ENCODE measurements at places on chromosomes 5 and 9.

GRCh38 chr9:99130069-99130468 is 25.2 kb downstream of the TGFBR1 start:
- DNase-seq = no peak

DNA sequence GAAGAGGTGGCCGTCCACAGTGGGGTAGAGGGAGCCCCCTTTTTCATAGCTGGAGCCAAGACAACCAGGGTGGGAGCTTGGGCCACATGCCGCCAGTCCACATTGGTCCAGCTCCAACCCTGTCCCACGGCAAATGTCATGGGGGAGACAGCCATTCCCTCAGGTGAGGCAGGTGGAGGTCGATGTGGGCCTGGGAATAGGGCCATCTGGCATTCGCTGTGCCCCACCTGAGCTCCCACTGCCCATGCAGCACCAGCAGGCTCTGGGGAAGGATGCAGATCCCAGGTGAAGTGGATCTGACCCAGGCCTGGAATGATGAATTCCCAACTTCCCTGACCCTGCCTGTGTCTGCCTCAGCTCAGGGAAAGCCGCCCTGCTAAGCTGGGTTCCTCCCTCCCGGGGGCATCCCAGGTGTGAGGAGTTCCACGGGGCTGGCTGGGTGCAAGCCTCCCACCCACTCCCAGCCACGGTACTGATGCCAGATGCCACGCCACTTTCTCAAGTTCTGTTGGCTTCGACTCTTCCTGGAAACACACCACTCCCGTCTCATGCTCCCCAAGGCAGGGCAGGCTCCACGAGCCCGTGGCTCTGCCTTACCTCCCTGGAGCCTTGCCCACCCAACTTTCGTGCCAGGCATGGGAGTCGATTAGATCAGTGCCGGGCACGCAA is 25.2 kb upstream of the FCN2 start:
- DNase-seq = no peak

DNA sequence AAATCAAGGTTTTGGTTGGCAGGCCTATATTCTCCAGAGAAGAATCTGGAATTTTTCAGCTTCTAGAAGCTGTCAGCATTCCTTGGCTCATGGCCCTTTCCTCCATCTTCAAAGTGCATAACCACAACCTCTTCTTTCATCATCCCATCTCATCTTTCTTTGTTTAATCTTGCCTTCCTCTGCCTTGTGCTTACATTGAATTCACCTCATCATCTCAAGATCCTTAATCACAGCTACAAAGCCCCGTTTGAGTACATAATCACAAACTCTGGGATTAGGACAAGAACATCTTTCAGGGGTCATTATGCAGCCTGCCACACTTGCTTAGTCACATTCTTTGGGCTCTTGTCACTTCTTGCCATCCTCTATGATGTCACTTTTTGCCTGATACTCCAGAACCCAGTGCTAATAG is 130.3 kb downstream of the FOXD1 start:
- DNase-seq = no peak

GRCh38 chr5:167929841-167930240 is 361.6 kb upstream of the WWC1 start:
- no peak for DNase-seq

DNA sequence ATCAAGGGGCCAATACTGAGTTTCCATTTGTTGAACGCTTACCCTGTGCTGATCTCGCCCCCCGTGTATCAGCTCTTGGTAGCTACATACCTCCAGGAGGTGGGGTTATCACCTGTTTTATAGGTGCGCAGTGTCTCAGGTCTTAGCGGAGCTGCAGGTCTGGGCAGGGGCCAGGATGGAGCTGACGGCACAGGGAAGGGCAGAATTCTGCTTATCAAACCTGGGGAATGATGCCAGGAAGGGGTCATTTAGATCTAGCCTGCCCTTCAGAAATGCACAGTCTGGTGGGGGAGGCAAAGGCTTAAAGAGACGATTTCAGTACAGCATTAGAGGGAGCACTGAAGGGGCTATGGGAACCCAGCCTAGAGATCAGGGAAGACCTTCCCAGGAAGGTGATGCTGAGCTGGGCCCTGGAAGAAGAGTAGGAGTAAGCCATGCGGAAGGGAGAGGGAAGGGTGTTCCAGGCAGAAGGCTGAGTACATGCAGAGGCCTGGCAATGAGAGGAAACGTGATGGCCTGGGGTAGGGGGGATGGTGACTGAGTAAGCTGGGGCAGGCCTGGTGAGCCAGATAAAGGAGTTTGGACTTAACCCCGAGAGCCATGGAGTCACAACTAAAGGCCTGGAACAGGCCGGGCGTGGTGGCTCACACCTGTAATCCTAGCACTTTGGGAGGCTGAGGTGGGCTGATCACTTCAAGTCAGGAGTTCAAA is 31.5 kb downstream of the OLFML2A start:
- DNase-seq = no peak

- no peak for DNase-seq
These were observed 87.2 kb downstream of the KCNIP1 start for GRCh38 chr5:170591054-170591453.

DNA sequence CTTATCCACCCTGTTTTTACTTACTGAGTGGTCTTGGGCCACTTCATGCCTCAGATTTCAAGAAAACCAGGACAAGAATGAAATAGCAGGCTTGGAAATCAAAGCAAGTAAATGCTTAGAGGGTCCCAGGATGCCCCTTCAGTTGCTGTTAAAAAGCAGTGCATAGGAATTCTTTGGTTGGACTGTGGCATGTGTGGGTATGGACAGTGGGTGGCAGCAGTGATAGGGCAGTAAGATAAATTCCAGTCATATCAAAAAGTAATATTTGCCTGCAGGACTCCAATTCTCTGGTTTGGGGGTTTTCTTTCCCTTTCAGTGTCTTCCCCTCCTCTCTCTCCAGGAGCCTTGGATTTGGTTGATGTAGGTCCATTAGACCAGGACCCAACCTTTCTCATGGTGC is 306.7 kb upstream of the CLINT1 start:
- no peak for DNase-seq

DNA sequence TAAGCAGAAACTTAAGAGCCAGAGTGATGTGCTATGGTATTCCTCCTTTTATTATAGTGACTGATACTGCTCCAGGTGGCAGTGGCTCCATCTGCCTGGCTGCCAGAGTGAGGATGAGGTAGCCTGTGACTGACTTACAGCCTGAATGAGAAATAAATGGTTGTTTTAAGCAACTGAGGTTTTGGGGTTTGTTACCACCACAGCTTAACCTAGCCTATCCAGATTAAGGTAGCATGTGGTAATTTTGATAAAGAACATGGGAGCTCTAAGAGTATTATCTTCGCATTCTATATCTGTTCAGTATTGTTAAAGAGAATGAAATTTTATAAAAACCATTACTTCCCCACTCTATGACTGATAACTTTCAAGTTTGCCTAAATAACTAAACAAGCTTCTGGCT is 39.0 kb downstream of the GOLPH3 start:
- no peak for DNase-seq

DNA sequence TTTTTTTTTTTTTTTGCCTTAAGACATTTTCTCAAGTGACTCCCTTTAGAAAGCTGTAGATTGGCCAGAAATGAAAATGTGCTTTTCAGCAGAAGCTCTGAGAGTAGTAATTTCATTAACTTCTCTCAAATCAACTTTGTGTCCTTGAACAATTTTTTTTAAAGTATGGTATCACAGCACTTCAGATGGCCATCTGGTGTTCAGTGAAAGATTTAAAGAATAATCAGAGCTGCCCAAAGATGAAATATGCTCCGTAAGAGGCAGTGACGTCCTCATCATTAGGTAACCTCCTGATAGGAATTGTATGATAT is 43.0 kb upstream of the PCAT7 start:
- no peak for DNase-seq

DNA sequence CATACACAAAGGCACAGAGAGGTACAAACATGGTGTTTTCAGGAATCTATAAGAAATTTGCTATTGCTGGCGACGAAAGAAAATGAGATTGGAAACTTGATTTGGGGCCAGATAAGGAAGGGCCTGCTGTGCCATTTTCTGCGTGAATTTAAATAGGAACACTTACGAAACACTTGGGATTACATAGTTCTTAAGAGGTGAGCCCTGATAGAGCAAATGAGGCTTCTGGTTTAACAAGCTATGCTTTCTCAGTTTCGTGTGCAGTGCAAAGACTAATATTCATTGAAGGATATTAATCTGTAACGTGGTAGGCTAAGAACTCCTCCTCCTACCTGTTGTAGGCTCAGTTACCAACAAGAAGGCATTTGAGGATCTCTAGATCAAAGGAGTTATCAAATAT is 93.1 kb downstream of the CDK5RAP2 start:
- no peak for DNase-seq

- DNase-seq = no peak
These were observed 502.8 kb downstream of the LRRC70 start for GRCh38 chr5:63081402-63081801.

GRCh38 chr9:91361291-91362050 is at the start of gene AUH:
Gene AUH, minus strand, starts transcription at chr9:91361918. Its CDS starts 29 bp downstream, at chr9:91361889.
- DNase-seq = no peak

DNA sequence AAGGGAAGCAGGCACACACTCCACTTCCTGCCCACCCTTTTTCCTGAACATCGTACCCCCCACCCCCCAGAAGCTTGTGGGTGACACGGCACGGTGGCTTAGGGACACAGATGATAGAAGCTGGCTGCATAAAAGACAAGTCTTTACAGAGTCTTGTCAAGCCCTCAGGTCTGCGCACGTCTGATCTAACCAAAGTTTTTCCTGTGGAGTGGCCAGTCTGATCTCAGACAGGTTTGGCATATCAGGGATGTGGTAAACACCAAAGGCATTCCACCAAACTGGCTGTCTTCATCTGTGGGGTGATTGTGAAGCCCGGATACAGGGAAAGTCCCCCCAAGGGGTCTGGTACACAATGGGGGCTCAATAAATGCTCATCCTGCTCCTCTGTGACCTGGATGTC is 50.0 kb downstream of the CRB2 start:
- DNase-seq = no peak

GRCh38 chr5:159781626-159782157 is 134.6 kb upstream of the ADRA1B start:
- DNase-seq = no peak

- DNase-seq = no peak
These were observed 125.3 kb downstream of the CEP120 start for GRCh38 chr5:123297866-123298265.

DNA sequence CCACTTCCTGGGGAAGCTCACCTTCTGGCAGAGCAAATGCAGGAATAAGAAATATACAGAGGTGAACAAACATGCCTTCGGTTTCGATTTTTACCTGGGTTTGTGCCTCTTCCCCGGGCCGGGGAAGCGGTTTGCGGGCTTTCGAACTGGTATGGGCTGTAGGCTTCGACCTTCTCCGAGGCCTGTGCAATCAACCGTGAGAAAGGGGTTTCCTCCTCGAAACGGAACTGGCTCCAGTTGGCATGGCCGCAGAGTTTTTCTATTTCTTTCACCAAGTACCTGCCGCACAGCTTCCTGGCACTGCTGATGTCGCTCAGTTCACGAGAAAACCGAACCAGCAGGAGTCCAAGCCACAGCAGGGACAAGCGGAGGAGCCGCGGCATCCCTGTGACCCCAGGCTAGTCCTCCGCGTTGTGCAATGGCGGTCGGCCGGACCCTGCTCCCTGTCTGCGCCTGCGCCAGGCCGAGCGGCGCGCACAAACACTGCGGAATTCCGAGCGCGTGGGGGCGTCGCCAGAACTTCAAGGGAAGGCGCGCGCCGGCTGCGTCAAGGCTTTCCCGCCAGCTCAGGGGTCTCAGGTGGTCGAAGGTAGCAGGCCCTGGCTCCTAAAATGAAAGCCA is at the start of gene INSL6:
Gene INSL6 (minus strand): TSS at position 420 of the 621 bp plus-strand sequence. CDS start 37 bp downstream, at position 383.
- DNase-seq = no peak

GRCh38 chr9:133089271-133089671 is 27.5 kb downstream of the CEL start:
- DNase-seq = no peak

GRCh38 chr5:123007182-123007581 is 29.3 kb downstream of the PPIC start:
- no peak for DNase-seq

DNA sequence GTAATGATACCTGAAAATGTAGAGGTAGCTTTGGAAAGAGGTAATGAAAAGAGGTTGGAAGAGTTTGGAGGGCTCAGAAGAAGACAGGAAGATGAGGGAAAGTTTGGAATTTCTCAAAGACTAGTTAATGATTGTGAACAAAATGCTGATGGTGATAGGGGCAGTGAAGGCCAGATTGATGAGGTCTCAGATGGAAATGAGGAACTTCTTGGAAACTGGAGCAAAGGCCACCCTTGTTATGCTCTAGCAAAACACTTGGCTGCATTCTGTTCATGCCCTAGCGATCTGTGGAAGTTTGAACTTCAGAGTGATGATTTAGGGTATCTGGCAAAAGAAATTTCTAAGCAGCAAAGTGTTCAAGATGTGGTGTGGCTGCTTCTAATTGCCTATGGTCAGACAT is 161.2 kb upstream of the SPEF2 start:
- no peak for DNase-seq

DNA sequence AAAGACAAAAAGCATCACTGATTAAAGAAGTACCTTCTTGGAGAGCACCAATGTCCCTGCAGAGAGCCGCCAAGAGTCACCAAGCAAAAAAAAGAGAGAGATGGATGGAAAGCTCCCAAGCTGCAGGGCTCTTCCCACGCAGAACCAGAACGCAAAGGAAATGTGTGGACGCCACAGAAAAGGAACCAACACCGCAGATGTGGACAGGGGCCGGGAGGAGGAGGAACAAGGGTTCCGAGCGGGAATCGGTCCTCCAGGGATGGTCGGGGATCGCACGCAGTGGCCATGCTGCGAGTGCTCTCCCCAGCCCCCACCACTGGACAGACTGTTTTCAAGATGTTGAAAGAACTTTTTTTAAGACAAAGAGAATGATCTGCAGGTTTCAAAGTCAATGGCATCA is 40.2 kb upstream of the ZNF354A start:
- DNase-seq = no peak

GRCh38 chr5:159681661-159682060 is 234.6 kb upstream of the ADRA1B start:
- DNase-seq = no peak

DNA sequence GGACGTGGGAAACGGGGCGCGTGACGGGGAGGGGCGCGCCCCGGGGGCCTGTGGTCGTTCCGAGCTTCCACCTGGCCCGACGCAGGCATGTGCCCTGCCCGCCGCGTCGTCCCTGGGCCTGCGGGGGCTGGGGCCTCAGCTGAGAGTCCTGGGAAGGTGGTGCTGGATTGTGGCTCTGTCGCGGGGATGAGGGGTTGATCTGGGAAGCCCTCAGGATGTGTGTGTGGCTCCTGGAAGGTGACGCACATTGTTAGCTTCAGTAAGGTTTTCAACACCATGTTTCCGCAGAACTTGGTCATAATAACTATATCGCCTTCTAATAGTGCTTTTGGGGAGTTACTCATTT is 589.1 kb downstream of the MTRR start:
- no peak for DNase-seq

GRCh38 chr5:91031402-91031752 is 351.7 kb downstream of the ARRDC3 start:
- DNase-seq = no peak

Measured in iPS DF 19.7 (cell line).